ENCODE measurements at places on chromosomes 12 and 14. TPM values are rescaled to one million over a fixed set of nuclear protein-coding genes. Genes with fewer than 3 reads are reported as not detected.
A peak's percentile ranks its signal among the peaks of the same experiment; 100 is the strongest.

DNM1L gene
- 79.4 TPM for total RNA-seq

CRACR2A gene
- 14.3 TPM for total RNA-seq

MVK gene
- 18.7 TPM for total RNA-seq

GALNT9 gene
- total RNA-seq = 0.08 TPM

DNA sequence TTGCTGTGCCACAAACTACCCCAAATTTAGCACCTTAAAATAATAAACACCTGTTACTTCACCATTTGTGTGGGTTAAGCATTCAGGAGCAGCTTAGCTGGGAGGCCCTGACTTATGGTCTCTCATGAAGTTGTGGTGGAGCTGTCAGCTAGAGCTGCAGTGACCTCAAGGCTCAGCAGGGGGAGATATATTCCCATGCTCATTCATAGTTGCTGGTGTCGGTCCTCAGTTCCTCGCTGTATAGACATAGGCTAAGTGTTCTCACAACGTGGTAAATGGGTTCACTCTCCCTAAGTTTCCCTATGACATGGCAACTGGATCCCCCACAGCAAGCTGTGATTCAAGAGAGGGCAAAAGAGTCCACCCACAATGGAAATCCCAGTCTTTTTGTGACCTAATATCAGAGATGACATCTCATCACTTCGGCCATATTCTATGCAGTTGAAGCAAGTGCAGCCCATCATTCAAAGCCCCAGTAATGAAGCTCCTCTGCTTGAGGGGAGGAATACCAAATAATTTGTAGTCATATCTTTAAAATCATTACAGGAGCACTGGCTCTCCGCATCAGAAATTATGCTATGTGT is 41.1 kb downstream of the PRB3 start:
- H3K27me3 ChIP-seq = no peaks in the 10 kb centered on the region
- H3K27ac ChIP-seq = no peak overlapping the region
- no peaks in the 10 kb centered on the region for H3K36me3 ChIP-seq
- H3K4me3 ChIP-seq = no peak overlapping the region
- DNase-seq = peak; percentile 36

DNA sequence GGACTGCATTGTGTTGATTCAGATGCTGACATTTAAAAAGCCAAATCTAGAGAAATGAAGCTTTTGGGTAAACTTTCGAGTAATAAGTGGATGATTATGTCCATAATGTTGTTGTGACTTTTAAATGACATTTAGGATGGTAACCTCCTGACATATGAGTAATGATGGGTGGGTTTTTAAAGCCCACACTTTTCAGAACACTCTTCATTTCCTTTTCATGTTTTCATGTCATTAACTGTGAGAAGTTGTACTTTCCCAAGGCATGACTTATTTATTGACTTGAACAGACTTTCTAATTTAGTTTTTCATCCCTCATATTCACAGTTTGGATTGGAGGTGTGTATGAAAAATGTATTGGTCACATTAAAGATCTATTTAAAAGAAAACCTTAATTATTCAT is 35.5 kb downstream of the RGS6 start:
- H3K27ac ChIP-seq = no peak overlapping the region
- H3K4me1 ChIP-seq = no peaks in the 10 kb centered on the region
- no peaks in the 10 kb centered on the region for H3K36me3 ChIP-seq
- no peak for DNase-seq

- H3K27me3 ChIP-seq = no peaks in the 10 kb centered on the region
- H3K27ac ChIP-seq = no peak within 1 kb of the TSS
- H3K4me1 ChIP-seq = no peaks in the 10 kb centered on the region
- no peak within 1 kb of the TSS for H3K4me3 ChIP-seq
Observed at GRCh38 chr12:112978163-112979040, at the start of gene OAS2. OAS2 (plus strand) TSS chr12:112978519; CDS start chr12:112978609, 90 bp downstream.

- H3K27me3 ChIP-seq = no peaks in the 10 kb centered on the region
- no peaks in the 10 kb centered on the region for H3K36me3 ChIP-seq
- peak; percentile 66 for DNase-seq
- no peak overlapping the region for H3K4me3 ChIP-seq
- no peak overlapping the region for H3K27ac ChIP-seq
- no peaks in the 10 kb centered on the region for H3K4me1 ChIP-seq
Observed at GRCh38 chr14:24058260-24058950, 6.6 kb downstream of the CARMIL3 start.

GRCh38 chr12:3683670-3684069 is 69.2 kb downstream of the CRACR2A start:
- no peak overlapping the region for H3K4me3 ChIP-seq
- no peaks in the 10 kb centered on the region for H3K36me3 ChIP-seq
- DNase-seq = no peak
- H3K4me1 ChIP-seq = no peaks in the 10 kb centered on the region
- no peaks in the 10 kb centered on the region for H3K27me3 ChIP-seq
- H3K27ac ChIP-seq = no peak overlapping the region

Measured in SJCRH30 (cell line).